ENCODE measurements at places on chromosomes 4 and X. TPM values are rescaled to one million over a fixed set of nuclear protein-coding genes. Genes with fewer than 3 reads are reported as not detected.
A peak's percentile ranks its signal among the peaks of the same experiment; 100 is the strongest.

Gene PPP1R2C
- not detected for total RNA-seq

GRCh38 chrX:132483951-132484350, 4.9 kb downstream of the MBNL3 start:
- no peak for DNase-seq

- DNase-seq: no peak
These were observed 105.3 kb upstream of the SPRY1 start for GRCh38 chr4:123291329-123291728.

DNA sequence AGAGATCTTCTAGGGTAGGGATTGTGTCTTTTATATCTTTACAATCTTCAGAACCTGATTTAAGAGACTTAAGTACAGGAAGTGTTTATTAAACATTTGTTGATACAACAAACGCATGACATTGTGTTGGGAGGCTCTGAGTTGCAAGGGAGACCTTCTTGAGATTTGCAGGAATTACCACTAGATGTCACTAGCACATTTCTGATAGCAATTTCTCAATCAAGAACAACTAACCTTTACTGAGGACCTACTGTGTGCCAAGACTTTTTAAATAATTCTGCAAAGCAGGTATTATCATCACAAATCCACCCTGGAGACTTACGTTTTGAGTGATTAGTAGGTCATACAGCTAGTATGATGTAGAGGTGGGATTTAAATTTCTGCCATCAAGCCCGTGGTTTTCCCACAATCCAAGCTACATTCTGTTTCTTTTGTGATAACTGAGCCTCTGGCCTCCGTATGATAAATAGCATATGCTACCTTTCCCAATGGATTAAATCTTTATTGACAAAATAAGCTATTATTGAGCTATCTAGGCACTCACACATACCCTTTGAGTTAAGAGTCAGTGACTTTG, 986.0 kb downstream of the CCSER1 start:
- DNase-seq: peak; percentile 24

DNA sequence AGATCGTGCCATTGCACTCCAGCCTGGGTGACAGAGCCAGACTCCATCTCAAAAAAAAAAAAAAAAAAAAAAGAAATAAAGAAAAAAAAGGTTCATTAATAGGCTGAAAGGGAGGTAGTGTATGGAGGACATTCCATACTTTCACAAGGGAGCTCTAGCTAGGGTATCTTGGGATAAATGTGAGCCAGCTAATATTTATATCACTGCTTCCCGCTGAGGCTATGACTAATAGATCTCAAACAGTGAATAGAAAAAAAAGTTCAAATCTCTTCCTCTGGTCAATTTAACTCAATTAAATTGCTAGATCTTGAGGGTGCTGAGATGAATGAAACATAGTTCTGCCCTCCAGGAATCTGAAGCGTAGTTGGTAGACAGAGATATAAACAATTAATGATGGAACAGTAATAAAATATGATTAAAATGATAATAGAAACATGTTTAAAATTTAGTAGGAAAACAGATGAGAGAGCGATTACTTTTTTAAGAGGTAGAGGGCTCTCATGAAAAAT, 55.7 kb upstream of the SHISA3 start:
- DNase-seq: no peak

- DNase-seq: no peak
These were observed 7.5 kb downstream of the P2RY4 start for GRCh38 chrX:70252491-70252890.

DNA sequence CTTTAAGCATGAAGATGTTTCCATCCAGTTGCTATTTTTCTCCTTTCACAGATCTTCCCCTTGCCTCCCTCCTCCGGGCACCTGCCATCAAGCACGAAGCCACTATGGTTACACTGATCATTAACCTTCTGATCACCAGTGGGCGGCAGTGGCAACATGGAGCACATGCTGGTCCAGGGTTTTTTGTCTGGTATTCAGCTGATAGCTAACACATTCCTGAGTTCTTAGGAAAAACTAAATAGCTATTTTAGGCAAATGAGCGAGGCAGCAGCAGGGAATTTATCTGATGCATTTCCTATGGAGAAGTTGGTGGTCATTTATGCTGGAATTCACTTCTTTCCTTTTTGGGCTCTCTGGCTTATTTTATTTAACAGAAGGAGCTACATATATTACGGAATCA, 22.9 kb downstream of the SHISA3 start:
- DNase-seq: no peak

GRCh38 chr4:77347351-77347966, 190.5 kb downstream of the CCNG2 start:
- no peak for DNase-seq

Gene RADX
- total RNA-seq: 2.4 TPM

- DNase-seq: no peak
These were observed 53.7 kb downstream of the WDFY3 start for GRCh38 chr4:84912741-84913140.

Gene DNAAF6
- total RNA-seq: not detected

GRCh38 chr4:41146716-41147506, 67.4 kb downstream of the APBB2 start:
- peak; percentile 57 for DNase-seq

DNA sequence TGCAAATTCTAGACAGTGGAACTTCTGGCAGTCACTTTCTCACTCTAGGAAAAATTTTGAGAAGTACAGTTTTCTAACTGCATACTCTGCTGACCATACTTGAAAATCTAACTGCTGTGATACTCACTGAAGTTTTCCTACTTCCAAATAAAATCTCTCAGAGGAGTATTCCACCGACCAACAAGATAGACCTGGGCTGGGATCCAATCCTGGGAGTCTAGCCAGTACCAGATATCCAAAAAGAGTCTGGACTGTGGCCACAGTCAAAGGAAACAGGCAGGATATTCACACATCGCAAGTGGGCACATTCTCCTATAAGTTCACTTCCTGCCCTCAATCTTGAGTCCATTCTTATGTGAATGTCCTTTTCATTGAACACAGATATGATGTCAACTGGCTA, 1138.7 kb upstream of the PCDH7 start:
- DNase-seq: no peak

DNA sequence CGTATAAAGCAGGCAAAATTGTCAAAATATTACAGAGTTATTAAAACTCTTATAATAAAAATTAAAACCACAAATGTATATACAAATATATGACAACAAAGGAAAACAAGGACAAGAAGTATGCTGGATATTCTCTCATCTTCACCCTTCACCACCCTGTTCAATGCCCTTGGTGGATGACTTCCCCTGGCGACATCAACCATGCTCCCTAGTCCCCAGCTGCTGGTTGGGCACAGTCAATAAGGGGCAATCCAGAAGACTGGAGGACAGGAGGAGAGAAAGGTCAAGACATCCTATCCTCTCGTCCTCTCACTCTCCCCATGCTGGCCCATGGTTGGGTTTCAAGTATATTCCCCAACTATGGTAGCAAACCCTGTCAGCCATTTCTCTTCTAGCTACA, 71.2 kb downstream of the CXCL13 start:
- DNase-seq: no peak

DNA sequence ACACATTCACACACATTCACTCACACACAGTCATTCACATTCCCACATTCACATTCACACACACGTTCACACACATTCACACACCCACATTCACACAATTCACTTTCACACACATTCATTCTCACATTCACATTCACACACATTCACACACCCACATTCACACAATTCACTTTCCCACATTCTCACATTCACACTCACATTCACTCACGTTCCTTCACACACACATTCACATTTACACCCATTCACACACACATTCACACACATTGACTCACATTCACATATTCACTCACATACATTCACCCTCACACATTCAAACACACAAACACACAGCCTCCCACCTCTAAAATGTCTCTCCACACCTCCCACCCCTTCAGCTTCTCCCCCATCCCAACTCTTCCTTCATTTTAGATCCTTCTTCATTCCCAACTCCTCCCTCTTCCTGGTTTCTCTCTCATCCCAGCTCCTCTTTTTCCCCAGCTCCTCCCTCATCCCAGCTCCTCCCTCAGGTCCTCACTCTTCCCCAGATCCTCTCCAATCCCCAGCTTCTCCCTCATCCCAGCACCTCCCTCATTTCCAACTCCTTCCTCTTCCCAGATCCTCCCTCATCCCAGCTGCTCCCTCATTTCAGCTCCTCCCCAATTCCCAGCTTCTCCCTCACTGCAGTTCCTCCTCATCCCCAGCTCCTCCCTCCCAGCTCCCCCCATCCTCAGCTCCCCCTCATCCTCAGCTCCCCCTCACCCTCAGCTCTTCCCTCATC, 111.0 kb downstream of the FAM53A start:
- DNase-seq: no peak

DNA sequence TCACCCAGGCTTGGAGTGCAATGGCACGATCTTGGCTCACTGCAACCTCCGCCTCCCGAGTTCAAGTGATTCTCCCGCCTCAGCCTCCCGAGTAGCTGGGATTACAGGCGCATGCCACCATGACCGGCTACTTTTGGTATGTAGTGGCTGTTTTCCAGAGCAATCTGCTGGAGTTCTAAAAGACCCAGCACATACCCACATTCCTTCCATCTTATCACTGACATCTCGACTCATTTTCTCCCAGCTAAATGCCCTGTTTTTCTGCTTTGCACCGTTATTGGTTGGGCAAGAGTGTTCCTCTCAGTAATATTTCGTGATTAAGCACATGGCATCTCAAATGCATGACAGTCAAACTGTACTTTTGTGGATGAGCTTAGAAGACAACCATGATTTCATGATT, 53.7 kb downstream of the PRKX start:
- DNase-seq: no peak
